ENCODE measurements at places on chromosomes 6 and 20.

GRCh38 chr6:75331151-75331550 lies 46.6 kb upstream of the TMEM30A start:
- DNase-seq, result no peak

DNA sequence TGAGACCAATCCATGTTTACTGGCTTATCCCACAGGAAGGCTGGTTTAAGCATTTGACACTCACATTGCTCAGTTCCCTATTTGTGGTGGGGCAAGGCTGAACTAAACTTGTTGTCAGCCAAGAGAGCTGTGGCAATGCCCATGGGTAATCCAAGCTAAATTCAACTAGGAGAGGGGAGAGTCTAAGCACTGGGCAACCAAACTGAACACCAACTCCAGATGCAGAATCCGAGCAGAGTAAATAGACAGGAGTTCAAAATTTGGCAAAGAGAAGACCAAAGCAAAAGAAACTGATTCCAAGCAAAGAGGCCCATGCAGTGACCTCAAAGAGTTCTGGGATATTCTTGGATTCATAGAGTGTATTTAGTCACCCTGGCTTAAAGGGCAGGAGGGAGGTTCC lies 106.5 kb upstream of the NT5E start:
- no peak for DNase-seq

- DNase-seq, result peak; percentile 7
Observed at GRCh38 chr6:15608396-15608795, 54.4 kb downstream of the DTNBP1 start.

GRCh38 chr6:82364087-82365015 lies 734 bp downstream of the TPBG start:
- DNase-seq, result peak; percentile 60

- DNase-seq, result no peak
Observed at GRCh38 chr6:108762394-108762793, 85.8 kb upstream of the ARMC2 start.

- DNase-seq, result no peak
Observed at GRCh38 chr6:84065693-84066290, 32.2 kb downstream of the MRAP2 start.

GRCh38 chr20:1264727-1265126 lies 1.4 kb upstream of the SNPH start:
- DNase-seq, result no peak

- DNase-seq, result peak; percentile 44
Observed at GRCh38 chr20:728256-728944, 39.9 kb downstream of the SLC52A3 start.

- no peak for DNase-seq
Observed at GRCh38 chr20:21303872-21304586, 898 bp downstream of the XRN2 start.

DNA sequence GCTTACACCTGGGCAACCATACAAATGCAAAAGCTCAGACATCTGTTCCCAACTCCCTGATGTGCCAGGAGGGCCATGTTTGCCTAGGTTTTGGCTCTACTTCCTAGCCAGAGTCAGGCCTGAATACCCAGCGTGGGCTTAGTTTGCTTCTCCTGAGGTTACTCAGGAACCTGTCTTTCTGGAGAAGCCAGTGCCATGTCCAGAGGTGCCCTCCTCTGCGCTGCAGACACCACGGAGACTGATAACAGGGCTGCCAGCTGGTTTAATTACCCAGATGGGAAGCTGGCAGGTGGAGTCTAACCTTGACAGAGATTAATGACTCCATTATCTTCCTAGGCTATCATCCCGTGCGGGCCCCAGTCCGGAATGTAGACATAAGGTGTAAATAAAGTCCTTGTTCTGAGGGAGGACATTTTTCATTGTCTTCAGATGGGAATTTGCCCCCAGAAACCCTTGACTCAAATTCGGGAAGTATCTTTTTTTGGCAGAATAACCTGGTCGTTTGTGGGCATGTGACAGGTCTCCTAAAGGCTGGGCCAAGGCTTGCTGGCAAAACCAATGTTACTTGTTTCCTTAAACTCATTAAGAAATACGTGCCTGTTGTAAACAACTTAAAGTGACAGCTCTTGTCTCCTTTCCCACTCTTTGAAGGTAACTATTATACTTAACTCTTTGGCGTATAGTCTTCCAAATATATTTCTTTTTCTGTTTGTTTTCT lies 29.2 kb upstream of the ZNFX1 start:
- DNase-seq, result no peak

DNA sequence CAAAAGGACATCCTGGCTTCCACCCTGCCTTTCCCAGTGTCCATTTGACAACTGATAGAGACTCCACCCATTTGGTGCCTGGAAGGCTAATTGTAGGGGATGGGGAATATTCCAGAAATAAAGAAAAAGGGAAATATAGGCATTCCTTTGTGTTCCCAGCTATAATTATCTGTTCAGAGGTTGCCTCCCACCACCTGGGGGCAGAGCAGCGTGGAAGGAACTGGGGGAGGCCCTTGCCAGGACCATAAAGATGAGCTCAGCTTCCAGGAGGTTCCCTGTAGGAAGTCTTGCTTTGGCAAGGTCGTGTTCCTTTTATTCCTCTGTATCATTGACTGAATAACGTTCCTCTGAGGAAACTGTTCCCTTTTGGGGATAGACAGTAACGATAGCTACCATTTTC lies 214.7 kb downstream of the TFAP2C start:
- DNase-seq, result no peak

GRCh38 chr6:100959280-100959679 lies 78.2 kb upstream of the ASCC3 start:
- DNase-seq, result no peak

Data from LoVo (cell line).